ENCODE measurements at places on chromosomes 3 and 15. TPM values are rescaled to one million over a fixed set of nuclear protein-coding genes. Genes with fewer than 3 reads are reported as not detected.

Gene SAMMSON
- 4.2 TPM for total RNA-seq

GRCh38 chr3:114644367-114644766, 350.5 kb downstream of the TIGIT start:
- H3K27me3 ChIP-seq, result no peaks in the 10 kb centered on the region
- peaks cover 7% of the 10 kb centered on the region for H3K4me1 ChIP-seq
- no peak overlapping the region for H3K27ac ChIP-seq
- no peak overlapping the region for H3K4me3 ChIP-seq
- DNase-seq, result no peak
- no peaks in the 10 kb centered on the region for H3K36me3 ChIP-seq

DNA sequence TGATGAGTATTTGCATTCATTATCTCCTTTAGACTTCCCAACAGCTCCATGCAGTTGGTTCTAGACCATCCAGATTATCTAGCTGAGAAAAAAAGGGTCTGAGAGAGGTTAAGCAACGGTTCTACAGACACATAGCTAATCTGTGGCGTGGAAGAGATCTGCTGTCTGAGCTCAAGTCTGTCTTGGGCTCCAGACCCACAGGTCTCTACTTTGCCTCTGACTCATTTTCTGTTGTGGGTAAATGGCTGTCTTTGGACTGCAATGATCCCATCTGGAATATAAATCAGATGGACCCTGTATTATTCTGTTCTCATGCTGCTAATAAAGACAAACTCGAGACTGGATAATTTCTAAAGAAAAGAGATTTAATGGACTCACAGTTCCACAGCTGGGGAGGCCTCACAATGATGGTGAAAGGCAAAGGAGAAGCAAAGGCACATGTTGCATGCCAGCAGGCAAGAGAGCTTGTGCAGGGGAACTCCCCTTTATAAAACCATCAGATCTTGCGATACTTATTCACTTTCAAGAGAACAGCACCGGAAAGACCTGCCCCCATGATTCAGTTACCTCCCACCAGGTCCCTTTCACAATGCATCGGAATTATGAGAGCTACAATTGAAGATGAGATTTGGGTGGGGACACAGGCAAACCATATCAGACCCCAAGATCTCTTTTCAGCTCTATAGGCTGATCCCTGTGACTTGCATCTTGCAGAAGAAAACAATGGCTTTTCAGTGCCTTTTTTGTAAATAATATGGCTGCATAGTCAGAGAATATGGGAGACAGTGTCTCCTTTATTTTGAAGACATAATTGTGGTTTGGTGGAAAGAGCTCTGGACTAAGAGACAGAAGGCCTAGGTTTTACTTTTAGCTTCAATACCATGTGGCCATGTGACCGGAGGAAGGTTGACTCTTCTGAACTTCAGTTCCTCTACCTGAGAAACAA, 24.7 kb downstream of the CEMIP start:
- H3K27ac ChIP-seq, result no peak overlapping the region
- no peaks in the 10 kb centered on the region for H3K36me3 ChIP-seq
- no peaks in the 10 kb centered on the region for H3K4me1 ChIP-seq
- no peak for DNase-seq
- no peak overlapping the region for H3K4me3 ChIP-seq

DNA sequence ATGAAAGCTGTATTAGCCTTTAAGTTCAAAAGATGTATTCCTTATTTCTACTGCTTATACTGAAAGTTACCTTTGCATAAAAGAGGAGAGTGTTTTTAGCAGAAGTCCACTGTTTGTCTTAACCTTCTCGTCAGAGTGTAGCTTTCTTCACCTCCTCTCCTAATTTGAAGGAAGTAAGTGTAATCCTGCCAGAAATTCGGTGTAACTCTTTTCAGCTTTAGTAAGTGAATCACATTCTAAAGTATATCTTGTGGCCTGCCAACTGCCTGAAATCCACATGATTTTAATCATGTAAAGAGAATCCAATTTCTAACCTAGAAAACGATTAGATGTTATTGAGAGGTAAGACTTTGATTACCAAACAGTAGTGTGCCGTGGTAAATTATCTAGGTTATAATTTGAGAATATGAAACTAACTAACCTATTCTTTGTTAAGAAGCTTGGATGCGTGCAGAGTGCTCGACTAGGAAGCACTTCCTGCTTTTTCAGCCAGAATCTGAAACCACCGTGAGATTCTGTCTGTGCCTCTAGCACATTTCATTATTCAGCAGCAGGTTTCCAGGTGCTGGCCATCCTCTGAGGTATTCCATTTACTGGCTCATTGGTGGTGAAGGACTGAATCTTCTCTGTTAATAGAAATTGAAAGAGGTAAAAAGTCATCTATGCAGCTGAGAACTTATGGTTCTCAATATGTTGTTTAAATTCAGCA, 7.5 kb downstream of the GYG1 start:
- H3K4me1 ChIP-seq, result peaks cover 60% of the 10 kb centered on the region
- H3K4me3 ChIP-seq, result no peak overlapping the region
- no peak overlapping the region for H3K27ac ChIP-seq
- DNase-seq, result no peak

Gene CRYGS
- 2.1 TPM for total RNA-seq

Gene PRR23A
- total RNA-seq, result not detected

- H3K4me3 ChIP-seq, result no peak overlapping the region
- H3K36me3 ChIP-seq, result no peaks in the 10 kb centered on the region
- no peak for DNase-seq
- H3K27ac ChIP-seq, result no peak overlapping the region
- H3K4me1 ChIP-seq, result no peaks in the 10 kb centered on the region
These were observed 346.6 kb downstream of the ERC2 start for GRCh38 chr3:56121716-56122115.

GRCh38 chr3:162376761-162377160, 880.2 kb downstream of the OTOL1 start:
- H3K27ac ChIP-seq, result no peak overlapping the region
- no peaks in the 10 kb centered on the region for H3K36me3 ChIP-seq
- no peak for DNase-seq
- no peaks in the 10 kb centered on the region for H3K27me3 ChIP-seq
- no peak overlapping the region for H3K4me3 ChIP-seq

DNA sequence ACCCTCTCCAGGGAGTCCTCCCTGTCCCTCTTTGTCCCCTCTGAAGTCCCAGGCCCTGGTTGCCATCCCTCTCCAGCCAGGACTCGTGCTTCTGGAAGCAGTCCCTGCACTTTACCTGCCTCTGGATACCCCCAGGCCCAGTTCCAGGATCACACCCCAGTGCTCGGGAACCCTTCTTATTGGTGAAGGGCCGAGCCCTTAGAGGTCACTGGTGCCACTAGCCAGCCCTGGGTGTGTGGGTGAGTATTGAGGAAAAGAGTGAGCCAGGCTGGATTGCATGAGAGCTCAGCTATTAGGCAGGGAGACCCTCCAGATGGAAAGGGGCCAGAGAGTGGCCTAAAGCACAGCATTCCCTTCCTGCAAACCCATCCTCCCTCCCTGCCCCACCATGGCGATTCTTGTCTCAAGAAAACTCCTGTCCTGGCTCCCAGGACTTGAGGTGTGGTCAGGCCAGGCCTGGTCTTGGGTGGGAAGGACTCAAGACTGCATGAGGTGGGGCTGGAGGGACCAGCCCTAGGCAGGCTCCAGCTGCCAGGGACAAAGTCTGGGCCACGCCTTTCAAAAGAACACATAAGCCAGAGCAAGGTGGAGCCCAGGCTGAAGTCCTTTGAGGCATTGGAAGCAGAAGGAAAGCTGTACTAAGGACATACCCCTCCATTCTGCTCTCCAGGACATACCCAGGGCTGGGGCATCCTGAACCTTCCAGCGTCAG, 4.8 kb upstream of the PHGR1 start:
- H3K27ac ChIP-seq, result no peak overlapping the region
- H3K27me3 ChIP-seq, result no peaks in the 10 kb centered on the region
- H3K4me1 ChIP-seq, result peaks cover 41% of the 10 kb centered on the region
- H3K4me3 ChIP-seq, result no peak overlapping the region
- no peak for DNase-seq
- H3K36me3 ChIP-seq, result no peaks in the 10 kb centered on the region

Gene LRRC2
- total RNA-seq, result 0.42 TPM

Gene CD200
- total RNA-seq, result 7.3 TPM

GRCh38 chr15:81054236-81054635, 53.5 kb downstream of the TLNRD1 start:
- H3K27me3 ChIP-seq, result no peaks in the 10 kb centered on the region
- no peaks in the 10 kb centered on the region for H3K36me3 ChIP-seq
- no peak overlapping the region for H3K4me3 ChIP-seq
- DNase-seq, result no peak

DNA sequence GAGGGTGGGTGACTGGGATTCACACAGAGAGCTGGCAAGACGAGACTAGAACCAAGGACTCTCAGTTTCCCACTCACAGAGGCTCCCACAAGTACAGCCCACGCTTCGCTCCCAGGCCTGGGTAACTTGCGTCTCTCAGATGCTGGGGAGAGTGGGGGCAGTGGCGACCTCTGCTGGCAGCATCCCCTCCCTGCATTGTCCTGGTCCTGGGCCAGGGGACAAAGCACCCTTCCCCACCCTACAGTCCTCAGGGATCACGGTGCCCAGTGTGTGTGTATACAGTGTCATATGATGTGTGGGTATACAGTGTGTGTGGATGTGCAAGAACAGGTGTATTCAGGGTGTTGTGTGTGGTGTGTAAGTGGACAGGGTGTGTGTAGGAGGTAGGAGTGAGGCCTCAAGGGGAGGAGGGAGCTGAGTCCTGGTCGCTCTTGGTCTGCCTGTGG, 12.8 kb downstream of the VILL start:
- H3K27ac ChIP-seq, result no peak overlapping the region
- H3K27me3 ChIP-seq, result no peaks in the 10 kb centered on the region
- DNase-seq, result peak; percentile 94
- H3K4me3 ChIP-seq, result no peak overlapping the region
- H3K4me1 ChIP-seq, result peaks cover 30% of the 10 kb centered on the region

Gene SLC2A2
- not detected for total RNA-seq

Gene MELTF
- 3.6 TPM for total RNA-seq

Gene ARL13B
- 16.7 TPM for total RNA-seq

DNA sequence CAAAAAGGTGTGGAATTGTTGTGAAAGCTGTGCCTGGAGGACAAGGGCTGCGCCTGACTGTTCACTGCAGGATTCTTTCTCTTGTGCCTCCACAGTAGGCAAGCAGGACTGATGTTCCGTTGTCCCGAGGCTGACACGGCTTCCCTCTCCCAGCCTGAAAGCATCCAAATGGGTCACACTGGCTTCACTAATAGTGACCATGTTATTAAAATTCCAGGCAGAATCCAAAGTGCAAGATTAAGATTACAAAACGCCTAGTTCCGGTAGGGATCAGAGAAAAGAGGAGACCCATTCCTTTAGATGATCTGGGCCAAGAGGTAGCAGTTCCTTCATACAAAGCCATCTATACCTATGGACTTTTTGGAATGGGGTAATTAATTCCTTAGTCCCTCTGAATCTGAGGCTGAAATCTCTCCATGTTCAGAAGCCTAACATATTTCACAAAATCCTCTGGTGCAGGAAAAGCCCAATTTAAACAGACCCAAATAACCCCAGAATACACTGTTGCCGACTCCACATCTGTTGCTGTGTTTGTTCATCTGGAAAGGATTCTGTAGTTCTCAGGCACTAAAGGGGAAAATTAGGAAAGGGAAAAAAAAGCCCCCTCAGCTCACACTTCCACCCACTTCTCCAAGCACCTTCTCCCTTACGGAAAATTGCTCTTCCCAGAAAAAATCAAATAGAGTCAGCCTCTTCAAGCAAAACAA, 145.9 kb downstream of the RORA start:
- no peak overlapping the region for H3K4me3 ChIP-seq
- peaks cover 11% of the 10 kb centered on the region for H3K4me1 ChIP-seq
- DNase-seq, result no peak

Gene KIF9
- 6.8 TPM for total RNA-seq

DNA sequence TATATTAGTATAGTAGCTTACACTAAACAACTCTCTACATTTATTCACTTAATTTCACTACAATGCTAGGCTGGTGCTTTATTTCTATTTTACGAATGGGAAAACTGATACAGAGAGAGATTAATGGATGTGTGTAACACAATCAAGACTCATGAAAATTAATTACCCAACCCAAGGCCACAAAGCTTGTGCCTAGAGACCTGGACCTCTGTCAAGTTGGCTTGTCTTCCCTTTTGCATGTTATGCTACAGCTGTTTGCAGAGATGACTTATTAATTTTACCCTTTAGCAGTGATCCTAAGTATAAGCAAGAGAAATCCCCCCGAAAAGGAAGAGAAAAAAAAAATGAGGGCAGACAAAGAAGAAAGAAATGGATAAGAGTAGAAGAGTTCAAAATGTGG, 162.5 kb downstream of the C3orf38 start:
- no peak overlapping the region for H3K4me3 ChIP-seq
- H3K27ac ChIP-seq, result no peak overlapping the region
- no peaks in the 10 kb centered on the region for H3K36me3 ChIP-seq
- DNase-seq, result no peak

Gene ADAMTS7
- total RNA-seq, result 2.0 TPM

Gene HDC
- total RNA-seq, result 3.3 TPM

GRCh38 chr15:25093455-25094029, 138.8 kb downstream of the SNRPN start:
- H3K4me3 ChIP-seq, result no peak overlapping the region
- no peaks in the 10 kb centered on the region for H3K4me1 ChIP-seq
- no peak overlapping the region for H3K27ac ChIP-seq
- H3K36me3 ChIP-seq, result peaks cover 92% of the 10 kb centered on the region
- no peaks in the 10 kb centered on the region for H3K27me3 ChIP-seq

DNA sequence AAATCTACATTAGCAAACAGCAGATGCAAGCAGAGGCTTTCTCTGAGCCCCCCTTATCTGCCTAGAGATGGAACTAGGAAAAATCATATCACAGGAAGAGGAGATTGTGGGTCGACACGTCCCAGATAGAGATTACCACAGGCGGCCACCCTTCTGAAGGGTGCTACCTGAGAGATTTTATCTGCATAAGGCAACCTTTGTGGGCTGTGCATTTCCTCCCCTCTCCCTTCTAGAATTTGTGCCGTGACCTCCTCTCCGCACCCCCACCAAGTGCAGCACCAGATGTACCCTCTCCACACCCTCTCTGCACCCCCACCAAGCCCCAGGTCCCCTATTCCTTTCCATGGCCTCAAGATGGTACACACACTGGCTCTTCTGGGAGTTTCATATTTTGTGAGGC, 27.4 kb downstream of the METTL6 start:
- no peaks in the 10 kb centered on the region for H3K27me3 ChIP-seq
- DNase-seq, result no peak
- H3K36me3 ChIP-seq, result no peaks in the 10 kb centered on the region
- H3K4me3 ChIP-seq, result no peak overlapping the region
- no peaks in the 10 kb centered on the region for H3K4me1 ChIP-seq
- no peak overlapping the region for H3K27ac ChIP-seq

GRCh38 chr3:175489406-175489805, 630.3 kb downstream of the NAALADL2 start:
- no peak overlapping the region for H3K4me3 ChIP-seq
- DNase-seq, result no peak
- H3K4me1 ChIP-seq, result no peaks in the 10 kb centered on the region
- H3K27ac ChIP-seq, result no peak overlapping the region
